NCI-H526 treated with DMSO at 0.1 percent for 48 hours (cell line): ENCODE measurements at places on chromosomes 11 and 22.

DNA sequence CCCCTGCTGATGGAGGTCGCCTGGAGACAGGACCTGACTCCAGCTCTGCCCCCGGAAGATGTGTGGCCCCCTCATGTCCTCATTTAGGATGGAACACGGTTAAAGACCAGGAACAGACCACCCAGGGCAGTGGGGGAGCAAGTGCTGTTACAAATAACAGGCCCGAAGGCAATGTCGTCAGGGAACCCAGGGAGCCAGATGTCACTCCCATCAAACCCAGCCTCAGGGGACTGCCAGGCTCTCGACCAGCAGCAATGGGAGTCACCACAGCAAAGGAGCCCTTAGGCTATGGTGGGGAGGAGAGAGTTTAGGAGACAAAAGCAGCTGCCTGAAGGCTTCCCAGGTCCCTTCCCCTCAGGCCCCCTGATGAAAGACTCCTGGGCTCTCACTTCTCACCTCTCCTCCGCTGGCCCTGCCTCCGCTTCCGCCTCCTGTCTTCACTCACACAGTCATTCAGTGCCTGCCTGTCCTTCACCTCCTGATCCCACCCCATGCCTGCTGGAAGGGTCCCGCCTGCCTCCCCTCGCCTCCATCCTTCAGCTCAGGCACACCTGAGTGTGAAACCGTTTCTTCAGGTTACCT is 4.4 kb downstream of the RPS19BP1 start:
- no peak for DNase-seq

GRCh38 chr11:69953356-69953755 is 124.8 kb upstream of the ANO1 start:
- DNase-seq, result no peak

DNA sequence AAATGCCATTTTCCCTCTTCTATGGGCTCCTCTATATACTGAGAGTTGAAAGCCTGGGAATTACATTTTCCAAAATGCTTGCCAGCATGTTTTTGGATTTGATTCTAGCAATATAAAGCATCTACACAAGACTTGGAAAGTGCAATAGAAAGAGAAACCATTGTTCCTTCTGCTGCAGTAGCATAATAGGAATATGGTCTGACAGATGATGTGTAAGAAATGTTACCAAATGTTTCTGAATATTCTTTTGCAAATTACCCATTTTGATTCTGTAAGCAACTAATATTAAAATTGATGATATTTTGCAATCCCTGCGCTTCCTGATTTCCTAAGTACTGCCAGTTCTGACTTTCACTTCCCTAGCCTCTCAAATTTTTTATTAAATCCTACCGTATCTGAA is 61.6 kb downstream of the CASP12 start:
- no peak for DNase-seq

DNA sequence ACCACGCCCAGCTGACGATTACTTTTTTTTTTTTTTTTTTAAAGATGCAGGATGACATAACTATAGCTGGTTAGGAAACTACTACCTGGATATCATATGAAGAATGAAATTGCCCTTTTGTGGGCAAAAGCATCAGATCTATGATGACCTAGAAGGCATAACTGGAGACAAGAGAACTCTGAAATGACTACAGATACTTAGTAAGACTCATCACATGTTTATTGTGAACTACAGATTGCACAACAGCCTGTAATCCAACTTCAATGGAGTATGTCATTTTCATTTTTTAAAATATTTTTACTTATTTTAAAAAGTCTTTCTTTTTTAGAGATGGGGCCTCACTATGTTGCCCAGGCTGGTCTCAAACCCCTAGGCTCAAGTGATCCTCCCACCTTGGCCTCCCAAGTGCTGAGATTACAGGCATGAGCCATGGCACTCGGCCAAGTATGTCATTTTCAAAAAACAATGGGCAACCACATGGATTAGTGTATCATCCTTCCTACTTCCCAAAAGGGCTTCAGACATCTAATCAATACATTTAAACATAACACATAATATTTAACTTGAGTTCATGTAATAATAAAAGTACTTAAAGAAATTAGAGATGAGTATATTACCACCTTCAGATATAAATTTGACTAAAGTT is 3.3 kb downstream of the MTMR2 start:
- DNase-seq, result no peak

DNA sequence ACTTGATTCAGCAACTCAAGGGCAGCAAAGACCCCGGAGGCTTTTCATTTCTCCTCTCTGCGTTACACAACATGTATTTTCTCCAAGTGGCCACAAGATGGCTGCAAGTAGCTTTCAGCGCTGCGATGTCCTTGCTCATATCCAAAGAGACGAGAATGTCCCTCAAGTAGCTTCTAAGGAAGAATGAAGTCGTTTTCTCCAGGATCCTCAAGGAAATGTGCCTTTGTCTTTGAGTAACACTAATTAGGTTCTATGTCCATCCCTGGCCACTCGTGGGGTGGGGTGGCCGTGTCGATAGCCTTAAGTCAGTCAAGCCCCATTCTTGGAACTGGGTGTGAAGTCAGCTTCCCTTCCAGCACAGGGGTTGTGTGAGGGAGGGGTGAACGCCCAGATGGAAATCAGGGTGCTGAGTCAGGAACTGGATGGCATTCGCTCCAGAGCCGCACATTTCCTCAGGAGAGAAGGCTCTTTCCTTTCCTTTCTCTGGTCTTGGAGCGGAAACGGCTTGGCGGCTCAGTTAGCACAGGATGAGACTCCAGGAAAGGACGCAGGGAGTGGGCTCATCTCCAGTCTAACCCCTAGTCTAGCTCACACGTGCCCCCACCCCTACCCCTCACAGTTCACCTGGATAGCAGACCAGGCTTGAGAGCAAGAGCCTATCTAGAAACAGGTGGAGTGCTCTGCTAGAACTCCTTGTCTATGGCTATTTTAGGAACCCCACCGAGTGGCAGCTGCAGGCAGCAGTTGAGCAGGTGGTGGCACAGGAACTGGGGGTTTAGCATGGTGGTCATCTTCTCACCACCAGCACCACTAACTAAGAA is 44.3 kb downstream of the NNMT start:
- DNase-seq, result peak; percentile 89

DNA sequence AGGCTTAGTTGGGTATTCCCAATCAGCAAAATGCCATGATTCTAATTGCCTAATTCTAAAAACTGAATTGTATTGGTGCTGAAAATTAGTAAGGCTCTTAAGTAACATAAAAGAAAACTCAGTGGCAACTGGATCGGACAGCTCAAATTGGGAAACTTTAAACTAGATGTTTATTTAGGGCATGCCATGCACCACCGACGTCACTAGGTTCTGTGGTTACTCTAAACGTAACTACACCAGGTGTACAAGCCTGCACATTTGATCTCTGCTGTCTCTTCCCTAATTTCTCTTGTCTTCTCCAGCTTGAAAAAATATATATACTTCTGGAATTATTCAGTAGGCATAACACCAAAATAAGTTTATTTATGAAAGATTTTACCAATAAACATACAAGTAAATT is 378.2 kb downstream of the DCDC1 start:
- DNase-seq, result no peak

GRCh38 chr11:64304316-64305072 is 830 bp upstream of the ESRRA start:
- peak; percentile 89 for DNase-seq

- peak; percentile 72 for DNase-seq
Measured at GRCh38 chr11:2888266-2888968, 2.8 kb upstream of the CDKN1C start.

GRCh38 chr11:64144587-64145472 is 21.1 kb downstream of the MACROD1 start:
- no peak for DNase-seq

GRCh38 chr11:27029966-27030365 is 10.6 kb upstream of the BBOX1 start:
- DNase-seq, result no peak

- DNase-seq, result no peak
Measured at GRCh38 chr11:114563077-114563476, 3.4 kb upstream of the NXPE1 start.

DNA sequence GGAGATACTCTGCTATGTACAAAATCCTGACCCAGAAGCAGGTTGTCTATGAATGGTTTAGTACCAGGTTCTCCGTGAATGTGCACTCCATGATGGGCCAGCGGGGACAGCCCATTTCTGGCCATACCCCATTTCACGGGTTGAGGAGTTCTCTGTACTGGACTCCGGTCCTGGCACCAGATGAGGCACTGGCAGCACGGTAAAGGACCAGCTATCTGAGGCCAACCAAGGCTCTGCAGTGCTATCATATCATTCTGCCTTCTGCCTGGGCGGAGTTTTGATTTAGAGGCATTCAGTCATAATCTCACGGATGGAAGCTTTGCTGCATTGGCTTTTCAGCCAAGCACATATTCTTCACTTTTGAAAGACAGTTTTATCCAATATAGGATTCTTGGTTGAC is 18.5 kb upstream of the KMT5B start:
- no peak for DNase-seq

GRCh38 chr11:120078397-120078796 is 59.5 kb downstream of the TRIM29 start:
- DNase-seq, result no peak

DNA sequence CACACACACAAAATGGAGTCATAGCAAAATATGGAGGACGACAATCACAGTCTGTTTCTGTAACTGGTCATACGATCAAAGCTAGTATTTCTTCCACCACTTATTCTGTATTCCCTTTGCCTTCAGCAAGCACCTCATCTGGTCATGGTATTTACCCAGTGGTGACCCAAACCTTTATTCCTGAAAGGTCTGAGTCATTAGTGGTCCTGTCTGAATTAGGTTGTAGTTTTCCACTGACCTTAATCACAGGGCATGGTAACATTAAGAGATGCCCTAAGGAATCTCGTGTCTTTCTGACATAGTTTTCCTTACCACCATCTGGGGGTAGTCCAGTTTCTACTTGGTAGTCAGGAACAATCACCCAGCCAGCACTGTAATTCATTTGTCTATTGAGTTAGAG is 54.8 kb upstream of the CEP295 start:
- DNase-seq, result no peak

DNA sequence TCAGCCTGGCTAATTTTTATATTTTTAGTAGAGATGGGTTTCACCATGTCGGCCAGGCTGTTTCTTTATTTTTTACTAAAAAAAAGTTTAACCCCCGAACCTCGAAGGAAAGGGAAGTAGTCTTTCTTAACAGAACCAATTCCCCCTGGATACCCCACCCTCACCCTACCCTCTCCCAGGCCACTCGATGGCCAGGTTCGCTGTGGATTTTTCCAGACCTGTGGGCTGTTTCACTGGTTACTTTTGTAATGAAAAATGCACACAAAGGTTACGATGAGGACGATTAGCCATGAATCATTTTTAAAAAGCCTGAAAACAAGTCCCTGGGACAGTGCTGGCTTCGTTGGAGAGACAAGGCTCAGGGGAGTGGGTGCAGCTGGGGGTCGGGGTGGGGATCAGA is 2.5 kb downstream of the TSPO start:
- DNase-seq, result no peak

GRCh38 chr11:58392746-58393145 is 13.9 kb downstream of the OR5B3 start:
- peak; percentile 10 for DNase-seq

- DNase-seq, result no peak
Measured at GRCh38 chr11:132361011-132361550, 990.7 kb downstream of the NTM start.

GRCh38 chr22:38569181-38569971 is 607 bp downstream of the DMC1 start:
- DNase-seq, result no peak

- DNase-seq, result no peak
Measured at GRCh38 chr22:41831828-41832552, 915 bp upstream of the SREBF2 start.

DNA sequence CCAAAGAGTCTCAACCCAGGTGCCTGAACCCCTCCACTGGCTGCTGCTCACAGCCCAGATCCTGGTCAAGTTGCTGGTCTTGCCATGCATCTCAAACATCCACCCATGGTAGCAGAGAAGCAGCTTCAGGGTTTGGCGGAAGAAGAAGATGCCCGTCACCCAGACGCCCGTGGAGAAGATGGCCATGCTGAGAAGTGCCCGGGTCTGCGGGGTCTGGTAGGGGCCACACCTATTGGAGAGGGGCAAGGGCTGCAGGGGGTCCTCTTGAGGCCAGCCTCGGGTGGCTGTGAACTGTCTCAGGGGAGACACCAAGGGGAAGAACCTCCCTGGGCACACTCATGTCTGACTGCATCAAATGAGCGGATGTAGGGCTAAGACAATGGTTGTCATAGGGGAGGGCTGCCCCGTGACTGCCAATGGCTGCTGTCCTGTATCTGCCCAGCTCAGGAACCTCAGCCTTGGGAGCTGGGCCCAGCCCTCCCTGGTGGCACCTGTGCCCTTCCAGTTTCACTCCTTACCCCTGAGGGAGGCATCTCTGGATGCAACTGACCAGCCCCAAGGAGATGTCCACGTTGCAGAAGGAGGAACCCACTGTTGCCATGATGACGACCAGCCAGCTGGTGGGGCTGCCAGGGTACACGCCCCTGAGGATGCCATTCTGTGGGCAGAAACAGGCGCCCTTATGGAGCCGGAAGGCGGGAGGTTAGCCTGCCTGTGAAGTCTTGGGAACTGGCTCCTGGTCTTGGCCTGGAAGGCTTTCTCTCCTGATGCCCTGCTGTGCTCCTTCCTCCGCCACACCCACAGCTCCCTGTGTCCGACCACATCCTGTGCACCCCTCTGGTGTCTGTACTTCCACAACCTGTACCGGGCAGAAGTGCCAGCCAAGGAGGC is 1.2 kb downstream of the CPT1B start:
- no peak for DNase-seq

GRCh38 chr11:84236436-84236835 is 950.3 kb upstream of the CCDC90B start:
- peak; percentile 21 for DNase-seq

- DNase-seq, result no peak
Measured at GRCh38 chr22:34080433-34080832, 160.2 kb upstream of the LARGE1 start.

DNA sequence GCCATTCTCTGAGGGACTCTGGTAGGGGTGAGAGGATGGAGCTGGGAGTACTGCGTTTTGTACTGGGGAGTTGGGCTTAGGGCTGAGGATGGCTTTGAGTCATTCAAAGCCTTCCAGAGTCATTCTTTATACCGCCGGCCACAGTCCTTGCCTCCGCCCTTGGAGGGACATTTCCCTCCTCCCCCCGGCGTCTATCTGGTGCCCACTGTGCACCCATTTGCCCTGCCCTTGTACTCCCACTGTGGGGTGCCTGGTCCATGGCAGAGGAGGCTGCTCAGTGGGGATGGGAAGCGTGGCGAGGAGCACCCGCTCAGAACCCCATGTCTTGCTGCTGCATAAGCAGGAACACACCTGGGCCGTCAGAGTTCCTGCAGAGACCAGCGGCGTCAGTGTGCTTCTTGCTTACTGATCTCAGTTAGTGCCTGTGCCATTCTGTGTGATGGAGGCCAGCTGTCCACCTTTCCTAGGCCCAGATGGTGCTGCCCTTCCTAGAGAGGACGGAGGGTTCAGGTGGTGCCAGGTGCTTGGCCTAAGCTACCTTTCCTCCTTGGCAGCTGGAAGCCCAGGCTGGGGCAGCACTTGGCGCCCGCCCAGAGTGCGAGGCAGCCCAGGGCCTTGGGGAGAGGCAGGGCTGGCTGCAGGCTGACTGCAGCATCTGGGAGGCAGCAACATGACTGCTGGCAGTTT is 23.3 kb upstream of the TMEM191C start:
- DNase-seq, result no peak

- no peak for DNase-seq
Measured at GRCh38 chr11:100929377-100929776, 200.2 kb downstream of the PGR start.

GRCh38 chr11:102837646-102838045 is 5.8 kb downstream of the MMP3 start:
- DNase-seq, result no peak
